Activated CD4-positive, alpha-beta memory T cell treated with anti-CD3 and anti-CD28 coated beads, Interleukin-2, amount 10 ng/mL, durations not matched to agents 7 days and 5 days (primary cell): ENCODE measurements at places on chromosomes 3 and 15.

DNA sequence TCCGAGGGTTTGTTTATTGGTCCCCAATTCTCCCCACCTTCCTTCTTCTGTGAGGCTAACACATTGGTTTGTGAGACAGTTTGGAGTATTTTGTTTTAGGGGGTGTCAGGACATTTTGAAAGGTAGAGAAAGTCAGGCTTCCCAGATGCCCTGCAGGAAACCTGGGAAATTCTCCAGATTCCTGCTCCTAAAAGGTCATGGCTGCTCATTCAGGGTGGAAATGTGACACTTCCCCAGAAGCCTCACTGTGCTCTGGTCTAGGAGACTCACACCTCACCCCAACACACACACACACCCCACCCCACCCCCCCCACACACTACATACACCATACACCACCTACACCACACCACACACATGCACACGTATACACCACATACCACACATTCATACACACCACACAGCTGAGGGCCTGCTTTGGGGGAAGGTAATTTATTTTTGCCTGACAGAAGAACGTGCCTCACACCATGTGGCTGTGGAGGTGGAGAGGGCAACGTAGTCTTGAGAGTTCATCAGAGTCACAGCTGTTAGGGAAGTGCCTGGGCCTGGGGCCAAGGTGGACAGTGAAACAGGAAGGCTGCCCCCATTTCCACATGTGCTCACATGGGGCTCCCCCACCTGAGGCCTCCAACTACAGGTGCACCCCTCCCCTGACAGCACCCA, 40.4 kb upstream of the LIMD1 start:
- no peak for DNase-seq
- H3K27me3 ChIP-seq = no peaks in the 10 kb centered on the region
- H3K36me3 ChIP-seq = no peaks in the 10 kb centered on the region
- no peak overlapping the region for H3K27ac ChIP-seq
- H3K4me1 ChIP-seq = peaks cover 4% of the 10 kb centered on the region

DNA sequence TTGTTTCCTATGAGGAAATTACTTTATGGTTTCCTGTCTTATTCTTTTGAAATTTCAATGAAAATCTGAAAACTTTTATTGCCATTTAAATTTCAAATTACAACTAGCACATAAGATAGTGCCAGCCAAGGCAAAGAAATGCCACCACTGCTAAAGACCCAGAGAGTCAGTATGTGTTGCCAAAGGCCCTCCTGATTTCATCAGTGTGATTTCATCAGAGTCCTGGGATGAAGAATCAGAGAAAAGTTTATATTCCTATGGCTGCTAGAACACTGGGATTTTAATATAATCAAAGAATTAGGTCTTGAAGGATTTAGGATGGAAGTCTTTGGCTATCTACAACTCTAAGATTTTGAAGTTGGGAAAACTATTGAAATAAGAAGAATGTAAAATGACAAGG, 434.2 kb upstream of the CCDC54 start:
- H3K27me3 ChIP-seq = no peaks in the 10 kb centered on the region
- H3K4me3 ChIP-seq = no peak overlapping the region
- DNase-seq = no peak
- H3K27ac ChIP-seq = no peak overlapping the region

GRCh38 chr3:183745300-183746098, 47.9 kb downstream of the YEATS2 start:
- H3K36me3 ChIP-seq = peaks cover 55% of the 10 kb centered on the region
- no peaks in the 10 kb centered on the region for H3K4me1 ChIP-seq
- DNase-seq = no peak
- no peaks in the 10 kb centered on the region for H3K27me3 ChIP-seq
- H3K27ac ChIP-seq = peak overlapping the region; percentile 64

DNA sequence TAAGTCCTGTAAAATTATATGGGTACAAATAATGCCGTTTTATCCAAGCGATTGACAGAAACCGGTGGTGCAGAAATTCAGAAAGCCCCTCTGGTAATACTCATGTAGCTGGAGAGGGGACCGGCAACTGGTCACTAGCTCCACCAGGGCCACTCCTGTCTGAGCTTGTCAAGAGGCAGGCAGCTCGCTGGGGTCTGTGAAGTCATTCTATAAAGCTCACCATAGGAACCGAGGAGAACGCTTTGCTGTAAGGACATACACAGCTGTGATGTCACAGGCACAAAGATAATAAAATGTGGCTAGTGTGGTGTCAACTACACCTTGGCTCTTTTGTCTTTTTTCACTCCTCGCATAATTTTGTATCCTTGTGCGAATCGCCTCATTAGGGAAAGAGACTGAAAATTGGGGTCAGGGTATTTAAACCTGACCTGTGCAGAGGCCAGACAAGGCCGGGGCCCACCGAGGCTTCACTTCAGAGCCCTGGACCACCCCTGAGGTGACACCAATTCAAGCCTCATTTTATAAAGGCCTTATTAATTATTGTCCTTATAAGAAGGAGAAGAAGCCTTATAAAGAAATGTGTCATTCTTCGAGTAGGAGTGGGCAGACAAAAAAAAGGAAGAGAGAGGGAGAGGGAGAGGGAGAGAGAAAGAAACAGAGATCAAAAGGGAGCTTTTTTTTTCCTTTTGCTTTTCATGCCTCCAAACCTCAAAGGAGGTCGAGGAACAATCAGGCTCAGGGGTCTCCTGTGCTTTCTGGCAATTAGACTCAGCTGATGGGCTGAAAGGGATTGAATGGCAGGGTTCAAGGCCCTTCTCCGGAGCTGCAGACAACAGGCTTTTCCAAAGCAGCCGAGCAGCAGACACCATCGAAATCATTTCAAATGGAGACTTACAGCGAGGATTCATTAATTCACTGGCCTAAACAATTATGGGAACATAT, 813.3 kb upstream of the ARRDC4 start:
- no peaks in the 10 kb centered on the region for H3K4me1 ChIP-seq
- no peak overlapping the region for H3K27ac ChIP-seq
- no peak overlapping the region for H3K4me3 ChIP-seq

- peaks cover 15% of the 10 kb centered on the region for H3K27me3 ChIP-seq
- no peaks in the 10 kb centered on the region for H3K4me1 ChIP-seq
- no peak overlapping the region for H3K4me3 ChIP-seq
- no peak for DNase-seq
- H3K27ac ChIP-seq = no peak overlapping the region
- no peaks in the 10 kb centered on the region for H3K36me3 ChIP-seq
These were observed 174.0 kb downstream of the RAB11A start for GRCh38 chr15:66043264-66043663.

DNA sequence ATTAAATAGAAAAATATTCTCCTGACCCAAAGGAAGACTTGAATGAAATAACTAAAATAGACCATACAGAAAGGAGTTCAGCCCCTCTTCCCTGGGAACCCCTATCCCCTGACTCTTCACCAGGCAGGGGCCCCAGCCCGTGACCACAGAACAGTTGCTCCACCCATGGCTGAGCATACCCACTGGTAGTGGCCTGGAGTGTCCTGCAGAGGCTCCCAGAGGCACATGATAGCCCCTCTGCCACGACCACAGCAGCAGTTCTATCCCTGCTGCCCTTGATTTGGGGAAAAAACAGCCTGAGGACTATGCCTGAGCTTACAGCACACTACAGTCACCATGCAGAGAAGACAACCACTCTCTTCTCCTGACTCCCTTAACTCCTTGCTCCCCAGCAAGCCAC, 31.8 kb downstream of the TTC14 start:
- H3K27ac ChIP-seq = no peak overlapping the region
- H3K27me3 ChIP-seq = peaks cover 11% of the 10 kb centered on the region
- DNase-seq = no peak
- H3K4me3 ChIP-seq = no peak overlapping the region

- H3K4me3 ChIP-seq = no peak overlapping the region
- no peaks in the 10 kb centered on the region for H3K27me3 ChIP-seq
- DNase-seq = no peak
These were observed 40.2 kb upstream of the ZFAND6 start for GRCh38 chr15:80019168-80019745.

DNA sequence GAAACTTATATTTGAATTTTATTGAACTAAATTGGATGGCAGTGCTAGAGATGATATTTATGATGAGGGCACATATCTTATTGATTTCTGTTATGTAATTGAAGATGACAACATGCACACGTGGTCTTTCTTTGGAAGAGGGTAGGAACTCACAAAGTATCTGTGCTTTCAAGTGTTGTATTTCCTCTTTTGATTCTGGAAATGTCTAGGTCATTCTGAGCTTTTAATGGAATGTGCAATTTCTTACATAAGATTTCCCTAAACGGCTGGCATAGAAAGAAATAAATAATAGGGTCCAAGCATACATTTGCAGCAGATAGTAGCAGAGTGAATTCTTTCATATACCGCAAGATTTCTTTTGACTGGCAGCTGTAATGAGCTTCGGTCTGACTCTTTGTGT, 10.1 kb upstream of the GPR171 start:
- H3K27ac ChIP-seq = no peak overlapping the region
- H3K36me3 ChIP-seq = peaks cover 6% of the 10 kb centered on the region
- no peak for DNase-seq
- no peak overlapping the region for H3K4me3 ChIP-seq

DNA sequence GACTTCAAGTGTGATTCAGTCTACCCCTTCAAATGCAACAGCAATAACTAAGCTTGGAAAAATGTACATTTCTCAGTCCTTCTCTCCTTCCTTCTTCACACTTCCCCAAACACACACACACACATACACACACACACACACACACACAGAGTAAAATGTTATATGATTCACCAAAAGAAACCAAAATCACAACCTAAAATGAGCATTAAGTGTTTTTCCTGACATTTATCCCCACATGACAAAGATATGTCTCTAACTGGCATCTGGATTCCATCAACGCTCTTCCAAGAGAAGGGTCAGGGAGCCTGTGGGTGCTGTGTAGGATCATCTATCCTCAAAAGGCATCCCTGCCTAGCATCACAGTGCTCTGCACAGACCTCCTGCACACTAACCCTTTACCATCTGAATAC, 21.0 kb downstream of the PDZRN3 start:
- DNase-seq = no peak
- H3K4me1 ChIP-seq = no peaks in the 10 kb centered on the region
- no peaks in the 10 kb centered on the region for H3K27me3 ChIP-seq
- no peaks in the 10 kb centered on the region for H3K36me3 ChIP-seq

DNA sequence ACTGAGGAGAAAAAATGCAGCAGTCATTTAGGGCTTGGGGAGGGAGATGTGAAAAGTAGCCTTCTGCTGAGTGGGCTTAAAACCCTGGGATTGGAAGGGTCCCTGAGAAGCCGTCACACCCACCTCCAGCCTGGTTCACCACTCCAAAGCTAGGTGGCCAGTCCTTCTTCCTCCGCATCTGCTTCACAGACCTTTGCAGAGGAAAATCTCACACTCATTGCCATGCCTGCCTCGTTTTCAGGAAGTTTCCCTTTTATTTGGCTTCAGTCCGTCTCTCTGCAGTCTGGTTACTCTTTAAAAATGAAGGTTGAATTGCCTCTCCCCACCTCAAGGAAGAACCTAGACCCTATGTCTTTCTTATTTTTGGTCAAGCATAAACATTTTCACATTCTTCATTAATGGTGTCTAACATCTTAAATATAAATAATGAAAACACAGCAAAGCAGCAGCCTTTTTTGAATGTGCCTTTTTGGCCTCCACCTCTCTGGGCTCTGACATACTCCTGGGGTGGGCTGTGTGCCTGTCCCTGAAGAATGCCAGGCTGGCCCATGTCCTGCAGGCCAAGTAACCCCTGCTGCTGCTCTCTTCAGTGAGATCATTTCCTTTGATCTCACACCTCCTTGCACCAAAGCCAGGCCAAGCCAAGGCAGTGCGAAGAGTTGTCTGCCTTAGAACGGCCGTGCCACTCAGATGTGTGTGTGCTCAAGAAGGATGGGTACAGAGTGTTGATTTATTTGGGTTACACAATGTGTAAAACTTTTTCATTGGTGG, 11.0 kb downstream of the MRAS start:
- no peaks in the 10 kb centered on the region for H3K27me3 ChIP-seq
- no peak overlapping the region for H3K4me3 ChIP-seq
- no peak for DNase-seq
- no peaks in the 10 kb centered on the region for H3K36me3 ChIP-seq
- H3K27ac ChIP-seq = no peak overlapping the region
- no peaks in the 10 kb centered on the region for H3K4me1 ChIP-seq

GRCh38 chr15:98800437-98801233, 152.3 kb downstream of the IGF1R start:
- no peak overlapping the region for H3K27ac ChIP-seq
- H3K4me3 ChIP-seq = no peak overlapping the region
- no peaks in the 10 kb centered on the region for H3K4me1 ChIP-seq
- no peaks in the 10 kb centered on the region for H3K36me3 ChIP-seq

GRCh38 chr3:138717348-138717747, 108.8 kb downstream of the FAIM start:
- H3K27ac ChIP-seq = no peak overlapping the region
- H3K4me1 ChIP-seq = peaks cover 17% of the 10 kb centered on the region
- no peak for DNase-seq
- H3K36me3 ChIP-seq = peaks cover 13% of the 10 kb centered on the region

GRCh38 chr15:68994149-68994548, 20.3 kb upstream of the NOX5 start:
- H3K27me3 ChIP-seq = peaks cover 3% of the 10 kb centered on the region
- no peaks in the 10 kb centered on the region for H3K36me3 ChIP-seq
- no peak overlapping the region for H3K4me3 ChIP-seq
- H3K27ac ChIP-seq = no peak overlapping the region
- no peaks in the 10 kb centered on the region for H3K4me1 ChIP-seq
- DNase-seq = no peak

GRCh38 chr15:34849364-34849959, 54.1 kb upstream of the ACTC1 start:
- no peak for DNase-seq
- H3K4me3 ChIP-seq = no peak overlapping the region
- H3K27ac ChIP-seq = no peak overlapping the region
- peaks cover 10% of the 10 kb centered on the region for H3K36me3 ChIP-seq
- no peaks in the 10 kb centered on the region for H3K27me3 ChIP-seq

DNA sequence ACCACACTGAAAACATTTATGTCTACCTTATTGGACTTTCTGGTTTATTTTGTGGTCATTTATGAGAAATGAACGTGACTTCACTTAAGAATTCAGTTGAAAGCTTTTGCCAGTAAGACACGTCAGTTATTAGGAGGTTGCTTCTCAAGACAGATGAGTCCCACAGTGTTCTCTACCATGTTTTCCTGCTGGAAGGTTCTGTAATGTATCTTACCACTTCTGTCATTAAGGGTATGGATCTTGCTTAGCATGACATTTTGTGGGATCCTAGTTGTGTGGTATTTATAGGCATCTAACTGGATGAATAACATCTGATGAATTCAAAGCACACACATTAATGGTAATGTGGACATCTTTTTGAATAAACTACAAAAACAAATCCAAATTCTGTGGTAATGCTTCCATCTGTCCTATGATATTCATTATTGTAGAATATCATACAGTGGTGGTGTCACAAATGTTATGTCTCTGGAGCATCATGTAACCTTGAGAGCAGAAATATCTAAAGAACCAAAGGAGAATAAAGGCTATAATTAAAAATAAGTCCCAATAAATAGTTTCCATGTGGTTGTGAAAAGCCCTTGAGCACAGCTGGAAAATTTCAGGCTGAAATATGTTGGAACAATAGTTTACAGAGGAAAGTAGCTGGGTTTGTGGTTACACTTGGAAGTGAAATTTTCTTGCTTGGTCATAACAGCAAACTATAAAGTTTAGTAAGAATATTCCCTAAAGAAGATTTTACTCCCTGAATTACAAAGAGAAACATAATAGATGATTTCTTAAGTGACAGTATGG, 61.5 kb downstream of the C3orf38 start:
- no peaks in the 10 kb centered on the region for H3K27me3 ChIP-seq
- no peak overlapping the region for H3K27ac ChIP-seq
- no peaks in the 10 kb centered on the region for H3K4me1 ChIP-seq
- H3K4me3 ChIP-seq = no peak overlapping the region

- H3K4me3 ChIP-seq = no peak overlapping the region
- H3K27ac ChIP-seq = no peak overlapping the region
- no peaks in the 10 kb centered on the region for H3K27me3 ChIP-seq
These were observed 50.2 kb downstream of the VGLL4 start for GRCh38 chr3:11593318-11594034.
